ENCODE measurements at places on chromosomes 5 and 9. TPM values are rescaled to one million over a fixed set of nuclear protein-coding genes. Genes with fewer than 3 reads are reported as not detected.

DNA sequence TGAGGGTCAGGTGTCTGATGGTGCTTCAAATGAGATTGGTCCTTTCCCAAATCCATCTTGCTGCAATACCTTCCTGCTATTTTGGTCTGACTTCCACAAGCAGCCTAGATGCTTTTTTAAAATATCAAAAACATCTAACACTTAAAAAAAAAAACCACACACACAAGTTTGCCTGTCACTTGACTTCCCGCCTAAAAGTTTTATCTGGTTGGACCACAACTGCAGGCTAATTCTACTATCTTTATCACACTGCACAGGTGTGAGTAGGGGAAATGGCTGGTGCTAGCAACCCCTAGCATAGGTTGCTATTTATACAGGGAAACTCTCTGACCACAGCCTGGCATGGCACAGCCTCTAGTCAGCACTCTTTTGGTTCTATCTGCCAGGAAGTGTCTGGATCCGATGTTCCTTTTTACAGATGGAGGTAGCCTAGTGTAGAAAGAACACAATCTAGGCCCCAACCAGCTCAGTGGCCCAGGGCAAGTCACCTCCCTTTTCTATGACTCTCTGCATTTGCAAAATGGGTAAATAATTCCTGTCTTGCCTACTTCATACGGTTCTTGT lies at the start of gene HEMGN:
Gene HEMGN (minus strand): TSS at position 92 of the 564 bp plus-strand sequence. CDS start 36 bp downstream, at position 56.
- no peak for DNase-seq

DNA sequence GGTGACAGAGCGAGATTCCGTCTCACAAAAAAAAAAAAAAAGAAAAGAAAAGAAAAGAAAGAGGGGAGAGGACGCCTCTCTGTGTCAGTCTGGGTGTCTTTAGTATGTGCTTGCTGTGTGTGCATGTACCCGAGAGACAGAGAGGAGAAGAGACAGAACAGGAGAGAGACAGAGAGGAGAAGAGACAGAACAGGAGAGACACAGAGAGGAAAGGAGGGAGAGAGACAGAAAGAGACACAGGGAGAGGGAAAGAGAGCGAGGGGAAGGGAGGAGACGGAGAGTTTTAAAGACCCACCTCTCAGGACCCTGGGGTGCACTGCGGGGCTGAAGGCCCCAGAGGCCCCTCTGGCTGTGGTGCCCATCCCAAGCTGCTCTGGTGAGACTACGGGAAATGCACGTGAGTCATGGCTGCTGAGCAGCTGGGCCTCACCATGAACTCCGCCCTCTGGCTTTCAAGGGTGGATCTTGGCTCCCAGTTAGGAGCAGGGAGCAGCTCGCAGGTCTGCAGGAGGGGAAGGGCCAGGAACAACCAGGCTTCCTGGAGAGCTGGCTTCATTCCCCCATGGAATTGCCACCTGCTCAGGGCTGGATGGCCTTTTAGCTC lies 7.9 kb downstream of the SLC6A3 start:
- DNase-seq, result no peak

The PCDHA7 gene
- total RNA-seq, result 0.12 TPM

The ENTREP1 gene
- total RNA-seq, result 25.0 TPM

DNA sequence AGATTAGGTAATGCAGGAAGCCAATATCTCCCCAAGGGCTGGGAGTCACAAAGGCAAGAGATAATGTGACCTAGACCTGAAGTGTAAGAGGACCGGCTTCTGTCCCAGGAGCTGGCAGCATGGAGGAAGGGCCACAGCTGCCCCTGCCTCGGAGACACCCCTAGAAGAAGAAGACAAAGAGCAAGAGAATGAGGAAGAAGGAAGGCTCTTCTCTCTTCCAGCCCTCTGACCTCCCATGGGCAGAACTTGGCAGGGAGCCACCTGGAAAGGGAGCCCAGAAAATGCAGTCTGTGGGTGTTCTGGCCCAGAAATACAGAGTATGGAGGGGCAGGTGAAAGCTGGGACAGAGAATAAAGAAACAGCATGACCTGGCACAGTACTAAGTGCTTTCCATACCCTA lies 151.0 kb downstream of the C5orf15 start:
- peak; percentile 65 for DNase-seq

- no peak for DNase-seq
These were observed 79.5 kb downstream of the SEMA4D start for GRCh38 chr9:89418474-89418845.

DNA sequence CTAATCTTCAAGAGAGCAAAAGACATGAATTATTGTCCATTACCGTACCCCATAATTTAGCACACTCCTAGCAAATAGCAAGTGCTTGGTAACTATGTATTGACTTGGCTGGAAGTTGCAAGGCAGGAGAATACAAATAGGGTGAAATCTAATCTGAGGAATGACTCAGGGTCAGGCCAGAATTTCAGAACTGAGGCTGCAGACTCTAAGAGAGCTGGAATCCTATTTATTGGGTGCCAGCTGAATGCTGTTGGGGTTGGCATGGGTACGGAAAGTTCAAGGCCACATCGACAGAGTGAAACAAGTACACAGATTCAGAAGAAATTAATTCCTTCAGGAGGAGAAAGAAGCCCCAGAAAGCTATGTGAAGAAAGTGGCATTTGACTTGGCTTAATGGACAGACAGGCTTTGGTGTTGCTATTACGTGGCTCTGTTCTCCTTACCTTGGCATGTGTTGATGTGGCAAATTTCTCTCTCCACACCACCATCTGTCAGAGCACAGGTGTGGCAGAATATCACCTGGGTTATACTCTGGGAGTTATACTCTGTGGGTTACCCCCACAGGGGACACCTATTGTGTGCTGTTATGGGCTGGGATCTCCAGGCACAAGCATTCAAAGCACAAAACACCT lies 20.9 kb upstream of the ASTN2 start:
- DNase-seq, result no peak

The RRAGA gene
- total RNA-seq, result 92.5 TPM
